T-cell (primary cell): ENCODE measurements at places on chromosomes 2 and 18.

DNA sequence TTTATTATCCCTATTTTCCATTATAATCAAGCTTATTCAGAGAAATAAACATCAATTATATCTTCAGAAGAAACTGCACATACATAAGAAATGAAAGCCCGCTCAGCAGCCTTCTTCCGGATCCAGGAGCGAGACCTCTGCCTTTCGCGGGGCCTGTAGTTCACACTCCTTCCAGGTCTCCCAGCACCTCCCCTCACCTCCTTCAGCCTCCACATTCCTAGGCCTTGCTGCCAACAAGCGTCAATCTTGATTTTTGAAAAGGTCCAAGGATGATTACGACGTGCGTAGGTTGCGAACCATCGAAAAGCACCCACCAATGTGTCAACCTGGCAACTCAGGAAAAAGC is 355 bp upstream of the KIDINS220 start:
- H3K36me3 ChIP-seq, result no peaks in the 10 kb centered on the region
- H3K27ac ChIP-seq, result no peak overlapping the region
- DNase-seq, result no peak
- no peaks in the 10 kb centered on the region for H3K27me3 ChIP-seq
- no peak overlapping the region for H3K4me3 ChIP-seq

- no peaks in the 10 kb centered on the region for H3K27me3 ChIP-seq
- H3K27ac ChIP-seq, result no peak overlapping the region
- H3K4me3 ChIP-seq, result no peak overlapping the region
- no peaks in the 10 kb centered on the region for H3K4me1 ChIP-seq
- DNase-seq, result no peak
- H3K36me3 ChIP-seq, result no peaks in the 10 kb centered on the region
Measured at GRCh38 chr2:21267232-21267835, 143.6 kb downstream of the TDRD15 start.

- no peak overlapping the region for H3K27ac ChIP-seq
- H3K4me1 ChIP-seq, result no peaks in the 10 kb centered on the region
- H3K36me3 ChIP-seq, result no peaks in the 10 kb centered on the region
Measured at GRCh38 chr2:85921659-85922058, 32.9 kb upstream of the ST3GAL5 start.

- no peak for DNase-seq
- H3K27ac ChIP-seq, result no peak overlapping the region
- H3K36me3 ChIP-seq, result peaks cover 46% of the 10 kb centered on the region
- H3K4me1 ChIP-seq, result no peaks in the 10 kb centered on the region
- H3K27me3 ChIP-seq, result no peaks in the 10 kb centered on the region
Measured at GRCh38 chr2:240525802-240526201, 32.0 kb downstream of the ANKMY1 start.

DNA sequence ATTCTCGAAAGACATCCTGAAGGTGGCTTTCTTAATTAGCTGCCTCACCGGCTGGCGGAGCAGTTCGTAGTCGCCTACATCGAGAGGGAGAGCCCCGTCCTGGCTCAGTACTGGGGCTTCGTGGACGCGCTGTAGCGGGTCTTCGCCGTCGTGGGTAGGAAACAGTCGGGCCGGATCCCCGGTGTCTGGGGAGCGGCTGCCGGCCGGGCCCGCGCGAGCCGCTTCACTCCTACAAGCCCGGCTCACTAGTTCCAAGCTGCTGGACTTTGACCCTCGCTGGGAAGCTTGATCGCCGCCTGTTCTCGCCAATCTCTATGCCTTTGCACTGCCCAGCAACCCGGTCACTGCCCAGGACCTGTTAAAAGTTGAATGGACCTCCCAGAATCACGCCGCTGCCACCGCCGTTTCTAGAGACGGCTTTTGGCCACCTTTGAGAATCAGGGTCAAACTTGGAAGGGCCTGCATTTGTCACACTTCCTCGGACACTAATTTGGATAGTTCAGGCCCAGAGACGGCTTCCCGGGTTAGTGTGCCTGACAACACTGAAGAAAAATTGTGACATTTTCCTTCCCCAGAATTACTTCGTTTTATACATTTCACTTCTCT is 41.4 kb upstream of the AKAIN1 start:
- H3K4me1 ChIP-seq, result peaks cover 21% of the 10 kb centered on the region
- no peaks in the 10 kb centered on the region for H3K27me3 ChIP-seq
- peak overlapping the region; percentile 96 for H3K27ac ChIP-seq
- peak overlapping the region; percentile 99 for H3K4me3 ChIP-seq
- DNase-seq, result peak; percentile 49

GRCh38 chr2:74053959-74054715 is 69.4 kb downstream of the TET3 start:
- peaks cover 15% of the 10 kb centered on the region for H3K4me1 ChIP-seq
- H3K36me3 ChIP-seq, result no peaks in the 10 kb centered on the region
- no peaks in the 10 kb centered on the region for H3K27me3 ChIP-seq
- no peak overlapping the region for H3K27ac ChIP-seq

DNA sequence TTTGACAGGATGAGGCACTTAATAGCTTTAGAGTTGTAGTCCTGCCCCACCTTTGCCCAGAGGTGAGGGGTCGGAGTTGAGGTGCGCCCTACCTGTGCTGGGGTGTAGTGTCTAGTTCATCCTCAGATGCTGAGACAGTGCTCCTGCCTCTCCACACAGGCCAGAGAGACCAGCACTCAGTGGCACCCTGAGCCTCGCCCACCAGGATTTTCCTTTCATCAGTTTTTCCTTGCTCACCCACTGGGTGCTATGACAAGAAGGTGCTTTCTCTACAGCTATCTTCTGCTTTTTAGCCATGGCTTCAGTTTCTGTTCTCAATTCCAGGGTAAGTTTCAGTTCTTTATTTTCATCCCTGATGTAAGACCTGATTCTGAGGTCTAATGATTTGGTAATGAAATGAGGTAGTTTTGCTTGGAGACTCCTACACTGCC is 16.8 kb upstream of the TMEM131 start:
- H3K4me3 ChIP-seq, result no peak overlapping the region
- H3K27ac ChIP-seq, result no peak overlapping the region
- H3K36me3 ChIP-seq, result no peaks in the 10 kb centered on the region
- DNase-seq, result no peak

GRCh38 chr2:147560810-147561535 is 283.9 kb upstream of the ACVR2A start:
- no peak overlapping the region for H3K4me3 ChIP-seq
- no peak for DNase-seq
- no peaks in the 10 kb centered on the region for H3K27me3 ChIP-seq
- no peak overlapping the region for H3K27ac ChIP-seq
- H3K4me1 ChIP-seq, result no peaks in the 10 kb centered on the region

GRCh38 chr2:100862081-100862480 is 42.1 kb downstream of the NPAS2 start:
- H3K36me3 ChIP-seq, result no peaks in the 10 kb centered on the region
- no peak overlapping the region for H3K27ac ChIP-seq
- DNase-seq, result no peak
- no peaks in the 10 kb centered on the region for H3K27me3 ChIP-seq
- no peaks in the 10 kb centered on the region for H3K4me1 ChIP-seq
- no peak overlapping the region for H3K4me3 ChIP-seq

DNA sequence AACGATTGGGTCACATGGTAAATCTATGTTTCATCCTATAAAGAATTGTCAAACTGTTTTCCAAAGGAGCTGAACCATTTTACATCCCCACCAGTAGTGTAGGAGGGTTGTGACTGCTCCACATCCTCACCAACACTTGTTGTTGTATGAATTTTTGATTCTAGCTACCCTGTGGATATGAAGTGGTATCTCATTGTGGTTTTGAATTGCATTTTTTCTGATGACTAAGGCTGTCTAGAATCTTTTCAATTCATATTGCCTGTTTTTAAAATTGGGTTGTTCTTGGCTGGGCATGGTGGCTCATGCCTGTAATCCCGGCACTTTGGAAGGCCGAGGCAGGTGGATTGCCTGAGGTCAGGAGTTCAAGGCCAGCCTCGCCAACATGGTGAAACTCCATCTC is 44.5 kb downstream of the TXNL1 start:
- DNase-seq, result no peak
- H3K27me3 ChIP-seq, result no peaks in the 10 kb centered on the region

DNA sequence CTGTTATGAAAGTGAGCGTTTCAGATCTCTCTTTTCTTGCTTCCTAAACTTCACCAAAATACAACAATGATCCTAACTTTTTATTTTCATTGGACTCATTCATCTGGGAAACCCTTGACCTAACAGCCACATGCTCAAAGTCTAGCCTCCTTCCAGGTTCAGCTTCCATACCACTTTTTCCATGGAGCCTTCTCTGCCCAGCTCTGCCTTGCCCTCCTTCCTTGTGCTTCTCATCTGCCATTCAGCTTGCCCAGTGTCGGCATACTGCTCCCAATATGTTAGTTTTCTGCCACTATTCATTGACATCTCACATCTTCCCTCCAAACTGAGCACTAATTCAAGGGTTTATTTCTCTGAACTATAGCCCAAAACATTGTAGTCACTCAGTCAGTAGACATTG is 214.7 kb downstream of the RAD51AP2 start:
- H3K27ac ChIP-seq, result no peak overlapping the region
- no peaks in the 10 kb centered on the region for H3K4me1 ChIP-seq
- no peak overlapping the region for H3K4me3 ChIP-seq
- no peaks in the 10 kb centered on the region for H3K27me3 ChIP-seq

DNA sequence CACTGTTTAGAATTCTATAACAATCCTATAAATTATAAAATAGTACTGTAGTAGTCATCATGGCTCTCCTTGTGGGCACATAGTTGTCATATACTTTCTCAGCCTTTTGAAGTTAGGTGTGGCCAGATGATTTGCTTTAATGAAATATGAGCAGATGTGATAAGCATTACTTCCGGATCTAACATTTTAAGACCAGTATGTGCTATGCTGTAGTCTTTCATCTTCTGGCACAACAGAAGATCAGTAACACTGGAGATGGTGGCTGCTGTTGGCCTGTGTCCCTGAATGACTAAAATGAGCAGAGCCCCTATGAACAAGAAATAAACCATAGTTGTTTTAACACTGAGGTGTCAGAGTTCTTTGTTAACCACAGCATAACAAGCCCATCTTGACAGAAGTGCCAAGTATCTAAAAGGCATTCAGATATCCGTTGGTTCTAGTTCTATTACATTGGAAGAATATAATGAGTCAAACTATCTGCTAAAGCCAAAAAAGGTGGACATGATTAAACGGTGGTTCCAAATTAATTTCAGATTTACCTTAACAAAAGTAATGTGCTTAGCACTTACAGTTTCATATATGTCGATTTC is 6.3 kb downstream of the MEX3C start:
- no peak for DNase-seq
- no peaks in the 10 kb centered on the region for H3K36me3 ChIP-seq
- H3K4me1 ChIP-seq, result peaks cover 52% of the 10 kb centered on the region
- no peak overlapping the region for H3K4me3 ChIP-seq
- H3K27ac ChIP-seq, result peak overlapping the region; percentile 44

DNA sequence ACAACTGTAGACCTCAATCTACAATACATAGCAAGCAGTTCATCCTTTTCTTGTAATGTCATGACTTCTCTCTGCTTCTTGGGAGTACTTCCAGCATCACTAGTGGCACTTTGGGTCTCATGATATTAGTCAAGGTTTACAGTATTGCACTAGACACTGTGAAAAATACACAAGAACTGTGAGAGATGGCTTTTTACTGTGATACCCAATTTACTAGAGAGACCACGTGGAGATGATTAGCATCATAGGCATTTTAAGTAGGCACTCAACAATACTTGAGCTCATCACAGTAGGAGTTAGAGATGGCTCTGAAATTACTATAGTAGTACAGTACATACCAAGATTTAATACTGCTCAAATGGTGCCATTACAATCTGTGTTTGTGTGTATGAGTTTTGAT is 112.8 kb upstream of the EML6 start:
- H3K27me3 ChIP-seq, result no peaks in the 10 kb centered on the region
- H3K4me1 ChIP-seq, result peaks cover 15% of the 10 kb centered on the region
- no peak for DNase-seq
- no peak overlapping the region for H3K4me3 ChIP-seq
- H3K27ac ChIP-seq, result no peak overlapping the region
- peaks cover 4% of the 10 kb centered on the region for H3K36me3 ChIP-seq

- no peak overlapping the region for H3K4me3 ChIP-seq
- no peaks in the 10 kb centered on the region for H3K36me3 ChIP-seq
- H3K4me1 ChIP-seq, result peaks cover 16% of the 10 kb centered on the region
- H3K27ac ChIP-seq, result no peak overlapping the region
- no peak for DNase-seq
- H3K27me3 ChIP-seq, result no peaks in the 10 kb centered on the region
Measured at GRCh38 chr18:13317801-13318200, 99.2 kb downstream of the LDLRAD4 start.

- H3K27ac ChIP-seq, result no peak overlapping the region
- H3K27me3 ChIP-seq, result no peaks in the 10 kb centered on the region
Measured at GRCh38 chr18:23066060-23066459, 69.2 kb upstream of the CABLES1 start.

- H3K27me3 ChIP-seq, result peaks cover 8% of the 10 kb centered on the region
- no peaks in the 10 kb centered on the region for H3K4me1 ChIP-seq
- no peaks in the 10 kb centered on the region for H3K36me3 ChIP-seq
- DNase-seq, result no peak
- H3K27ac ChIP-seq, result no peak overlapping the region
Measured at GRCh38 chr2:1707771-1708418, 36.4 kb downstream of the PXDN start.

- H3K4me1 ChIP-seq, result no peaks in the 10 kb centered on the region
- no peaks in the 10 kb centered on the region for H3K27me3 ChIP-seq
- H3K36me3 ChIP-seq, result no peaks in the 10 kb centered on the region
- no peak for DNase-seq
- no peak overlapping the region for H3K27ac ChIP-seq
- no peak overlapping the region for H3K4me3 ChIP-seq
Measured at GRCh38 chr2:52936029-52936428, 831.6 kb upstream of the CHAC2 start.

- DNase-seq, result no peak
- peaks cover 3% of the 10 kb centered on the region for H3K4me1 ChIP-seq
- H3K4me3 ChIP-seq, result no peak overlapping the region
- no peak overlapping the region for H3K27ac ChIP-seq
- H3K36me3 ChIP-seq, result no peaks in the 10 kb centered on the region
Measured at GRCh38 chr2:209772290-209772685, 656 bp downstream of the UNC80 start.

- H3K36me3 ChIP-seq, result no peaks in the 10 kb centered on the region
- no peak overlapping the region for H3K4me3 ChIP-seq
- H3K27ac ChIP-seq, result no peak overlapping the region
- H3K27me3 ChIP-seq, result no peaks in the 10 kb centered on the region
Measured at GRCh38 chr2:12803607-12804006, 86.9 kb downstream of the TRIB2 start.

DNA sequence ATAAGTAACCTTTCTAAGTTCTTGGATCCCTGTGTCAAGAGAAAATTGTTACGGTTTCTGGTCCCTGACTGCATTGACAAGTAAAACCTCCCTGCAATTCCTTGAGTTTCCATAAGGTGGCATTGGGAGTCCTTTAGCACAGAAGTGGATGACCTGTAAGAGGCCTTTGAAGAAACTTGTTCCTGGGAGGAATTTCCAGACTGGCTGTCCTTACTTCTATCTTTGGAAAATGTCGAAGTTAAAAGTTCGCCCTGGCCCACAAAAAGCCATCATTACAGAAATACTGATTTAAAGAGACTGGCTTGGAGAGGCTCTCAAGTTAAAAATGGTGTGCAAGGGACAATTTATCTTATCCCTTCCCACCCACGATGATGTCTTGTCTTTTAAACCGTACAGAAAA is 218.4 kb downstream of the CDH20 start:
- no peaks in the 10 kb centered on the region for H3K4me1 ChIP-seq
- no peak for DNase-seq
- no peak overlapping the region for H3K27ac ChIP-seq
- no peaks in the 10 kb centered on the region for H3K27me3 ChIP-seq

GRCh38 chr2:71933467-71934319 is 214.0 kb downstream of the CYP26B1 start:
- peaks cover 20% of the 10 kb centered on the region for H3K27me3 ChIP-seq
- H3K4me3 ChIP-seq, result no peak overlapping the region
- DNase-seq, result no peak
- H3K4me1 ChIP-seq, result no peaks in the 10 kb centered on the region
